Activated CD4-positive, alpha-beta T cell treated with anti-CD3 and anti-CD28 coated beads, Interleukin-2, amount 50 U/mL, for 1 hour (primary cell): ENCODE measurements at places on chromosomes 6 and 20.

GRCh38 chr6:136761227-136761922 lies 30.9 kb downstream of the MAP3K5 start:
- no peak for DNase-seq

DNA sequence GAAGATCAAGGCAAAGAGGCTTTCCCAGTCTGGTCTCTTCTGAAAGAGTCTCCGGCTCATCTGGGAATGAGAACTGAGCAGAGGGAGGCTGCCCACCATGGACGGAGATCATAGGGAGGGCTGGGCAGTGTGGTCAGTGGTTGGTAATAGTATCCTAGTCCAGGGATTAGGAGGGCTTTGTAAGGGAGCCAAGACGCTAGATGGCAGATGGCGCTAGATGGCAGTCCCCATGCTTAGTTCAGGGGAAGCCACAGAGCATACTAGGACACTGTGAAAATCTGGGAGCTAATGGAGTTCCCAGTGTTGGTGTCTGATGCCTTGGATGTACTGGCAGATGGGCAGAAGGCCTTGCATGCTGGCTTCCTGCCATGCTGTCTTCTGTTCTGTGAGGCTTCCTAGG lies 21.7 kb upstream of the DAAM2 start:
- no peak for DNase-seq

- no peak for DNase-seq
These were observed 105.1 kb downstream of the ATG5 start for GRCh38 chr6:106220485-106220884.

DNA sequence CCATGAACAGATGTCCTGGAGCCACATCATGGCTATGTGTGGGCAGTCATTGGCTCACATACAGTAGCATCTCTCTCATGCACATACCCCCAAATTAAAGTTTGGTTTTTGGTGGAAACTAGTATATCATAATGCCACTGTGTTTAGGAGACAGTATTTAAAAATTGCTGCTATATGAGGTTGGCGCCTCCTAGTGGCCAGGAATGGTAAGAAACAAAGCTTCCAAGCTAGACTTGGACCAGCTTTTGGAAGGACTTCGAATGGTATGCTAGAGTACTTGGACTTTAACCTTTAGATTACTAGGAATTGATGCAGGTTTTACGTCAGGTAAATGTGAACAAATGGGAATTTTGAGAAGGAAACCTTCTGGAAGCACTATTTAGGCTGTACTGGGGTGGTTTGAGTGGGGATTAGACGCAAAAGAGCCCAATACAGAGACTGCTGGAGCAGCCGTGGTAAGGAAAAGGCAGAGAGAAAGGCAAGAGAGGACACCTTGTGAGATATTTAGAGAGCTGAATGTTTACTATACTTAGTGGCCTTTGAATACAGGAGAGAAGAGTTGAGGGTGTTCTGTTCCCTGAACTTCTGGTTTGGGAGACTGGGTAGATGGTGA lies 23.8 kb downstream of the PRSS35 start:
- DNase-seq, result peak; percentile 25

DNA sequence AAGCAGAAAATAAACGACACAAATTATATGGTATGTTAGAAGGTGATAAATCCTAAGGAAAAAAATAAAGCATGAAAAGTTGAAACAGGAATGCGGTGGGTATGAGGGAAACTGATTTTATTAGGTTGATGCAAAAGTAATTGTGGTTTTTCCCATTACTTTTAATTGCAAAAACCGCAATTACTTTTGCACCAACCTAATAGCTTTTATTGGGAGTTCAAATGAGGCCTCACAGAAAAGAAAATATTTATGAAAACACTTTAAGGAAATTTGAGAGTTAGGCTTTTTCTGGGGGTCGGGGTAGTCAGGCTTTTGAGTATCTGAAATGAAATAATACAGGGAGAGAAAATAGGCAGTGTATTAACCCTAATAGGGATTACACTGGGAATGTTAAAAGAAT lies 397.0 kb upstream of the KHDRBS2 start:
- DNase-seq, result no peak

GRCh38 chr6:142542704-142543233 lies 241.0 kb downstream of the ADGRG6 start:
- DNase-seq, result no peak

DNA sequence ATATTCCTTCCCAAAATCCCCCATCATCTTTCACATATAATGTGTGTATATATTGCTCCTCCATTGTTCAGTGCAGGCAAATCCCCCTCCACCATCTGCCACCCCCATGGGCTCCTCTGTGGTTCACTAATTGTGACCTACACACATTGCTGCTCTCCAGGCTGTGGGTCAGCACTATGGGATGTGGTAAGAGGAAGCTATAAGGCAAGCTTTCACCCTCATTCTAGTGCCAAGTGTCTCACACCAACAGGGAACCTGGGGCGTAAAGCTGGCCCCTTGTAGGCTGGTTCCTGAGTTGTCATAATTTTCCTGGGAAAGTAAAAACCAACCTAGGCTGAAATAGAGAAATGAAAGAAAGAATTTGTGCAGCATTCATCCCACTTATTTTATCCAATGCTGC lies 16.8 kb downstream of the FKBP1A start:
- DNase-seq, result no peak

GRCh38 chr6:43478008-43478372 lies 620 bp downstream of the TJAP1 start:
- no peak for DNase-seq
